ENCODE measurements at places on chromosomes 13 and 19. TPM values are rescaled to one million over a fixed set of nuclear protein-coding genes. Genes with fewer than 3 reads are reported as not detected.

- no peak for DNase-seq
Measured at GRCh38 chr13:49146950-49147355, 73.2 kb upstream of the MLNR start.

GRCh38 chr19:10805758-10806247, 30.2 kb downstream of the TMED1 start:
- DNase-seq = no peak

DNA sequence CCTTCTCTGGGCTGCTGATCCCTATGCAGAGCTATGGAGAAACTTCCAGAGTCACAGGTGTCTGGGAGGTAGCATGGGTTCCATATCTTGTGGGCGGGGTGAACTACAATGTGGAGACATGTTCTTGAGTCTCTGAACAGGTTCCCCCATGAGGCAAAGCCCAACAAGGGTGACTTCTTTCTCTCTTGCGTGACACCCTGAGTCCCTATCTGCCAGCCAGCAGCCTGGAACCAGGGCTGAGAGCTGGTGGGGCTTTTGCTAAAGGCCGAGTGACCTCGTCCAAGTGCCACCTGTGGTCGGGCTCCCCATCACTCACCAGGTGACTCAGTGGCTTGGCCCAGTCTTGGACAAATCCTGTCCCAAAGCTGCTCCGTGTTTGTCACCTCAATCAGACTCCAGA, 88.0 kb upstream of the ZNF536 start:
- no peak for DNase-seq

- DNase-seq = no peak
Measured at GRCh38 chr13:27476943-27477703, 26.8 kb upstream of the MTIF3 start.

The DPF1 gene
- total RNA-seq = 0.45 TPM

DNA sequence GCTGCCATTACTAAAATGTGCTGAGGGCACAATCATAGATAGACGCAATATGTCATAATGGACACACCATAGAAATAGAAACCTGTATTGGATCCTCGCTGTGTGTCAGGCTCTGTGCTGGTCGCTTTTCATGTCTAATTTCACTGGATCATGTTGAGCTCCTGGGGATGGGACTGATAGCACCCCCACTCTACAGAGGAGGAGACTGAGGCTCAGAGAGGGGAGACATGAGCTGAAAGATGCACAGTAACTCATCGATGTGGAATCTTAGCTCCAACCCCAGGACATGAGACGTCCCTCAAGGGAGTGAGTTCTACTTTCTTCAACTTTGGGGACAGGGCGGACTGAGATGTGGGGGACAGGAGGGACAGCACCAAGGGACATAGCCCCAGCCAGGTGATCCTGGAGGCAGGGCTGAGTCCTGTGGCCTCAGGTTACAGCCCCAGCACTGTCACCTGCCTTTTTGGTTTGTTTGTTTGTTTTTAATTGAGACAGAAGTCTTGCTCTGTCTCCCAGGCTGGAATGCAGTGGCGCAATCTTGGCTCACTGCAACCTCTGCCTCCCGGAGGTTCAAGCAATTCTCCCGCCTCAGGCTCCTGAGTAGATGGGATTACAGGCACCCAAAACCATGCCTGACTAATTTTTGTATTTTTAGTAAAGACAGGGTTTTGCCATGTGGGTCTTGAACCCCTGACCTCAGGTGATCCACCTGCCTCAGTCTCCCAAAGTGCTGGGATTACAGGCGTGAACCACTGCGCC, 6.6 kb upstream of the GIPC1 start:
- DNase-seq = no peak
